ENCODE measurements at places on chromosomes 4 and X. TPM values are rescaled to one million over a fixed set of nuclear protein-coding genes. Genes with fewer than 3 reads are reported as not detected.

Gene SYNPO2
- 0.69 TPM for total RNA-seq

Gene CCNA2
- total RNA-seq: 118 TPM

Gene GAGE12J
- total RNA-seq: not detected

Gene BLTP1
- total RNA-seq: 16.5 TPM

Gene CPZ
- 13.2 TPM for total RNA-seq

Gene SPANXD
- total RNA-seq: 210 TPM

DNA sequence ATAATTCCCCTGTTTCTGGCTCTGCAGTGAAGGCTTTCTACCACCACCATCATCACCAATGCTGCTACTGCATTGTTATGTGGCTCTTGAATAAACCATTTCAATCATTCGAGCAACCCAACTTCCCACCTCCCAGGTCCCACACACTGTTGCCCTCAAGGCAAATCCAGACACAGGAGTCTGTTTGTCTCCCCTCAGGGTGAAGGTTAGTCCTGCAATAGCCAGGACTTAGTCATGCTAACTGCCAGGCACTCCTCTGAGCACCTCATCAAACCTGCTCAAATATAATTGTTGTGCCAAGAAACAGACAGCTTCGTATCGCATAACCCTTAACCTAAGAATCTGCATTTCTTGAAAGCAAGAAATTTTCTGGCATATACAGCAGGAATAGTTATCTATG is 213.2 kb downstream of the KDR start:
- peak; percentile 74 for DNase-seq

- no peak for DNase-seq
Observed at GRCh38 chr4:169617306-169617705, 3.1 kb upstream of the CLCN3 start.

GRCh38 chrX:154476821-154477220 is 2.3 kb downstream of the LAGE3 start:
- DNase-seq: no peak

- no peak for DNase-seq
Observed at GRCh38 chr4:163385466-163385865, 41.8 kb downstream of the NPY5R start.

GRCh38 chr4:59966758-59967157 is 1233.4 kb upstream of the ADGRL3 start:
- DNase-seq: no peak

DNA sequence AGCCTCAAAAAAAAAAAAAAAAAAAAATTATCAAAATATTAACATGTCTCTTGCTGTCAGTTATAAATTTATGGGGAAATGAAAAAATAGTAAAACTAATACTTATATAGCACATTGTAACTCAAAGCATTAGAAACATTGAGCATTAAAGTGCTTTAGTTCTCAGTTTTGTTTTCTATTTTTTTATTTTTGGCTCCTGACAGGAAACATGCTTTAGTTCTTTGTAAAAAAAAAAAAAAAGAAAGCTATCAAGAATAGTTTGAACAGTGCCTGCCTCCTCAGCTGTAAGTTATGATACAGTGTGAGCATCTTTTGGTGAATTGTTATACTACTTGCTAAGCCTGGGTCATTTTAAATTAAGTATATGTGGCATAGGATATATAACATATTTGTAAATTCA is 5.1 kb upstream of the CENPC start:
- no peak for DNase-seq

DNA sequence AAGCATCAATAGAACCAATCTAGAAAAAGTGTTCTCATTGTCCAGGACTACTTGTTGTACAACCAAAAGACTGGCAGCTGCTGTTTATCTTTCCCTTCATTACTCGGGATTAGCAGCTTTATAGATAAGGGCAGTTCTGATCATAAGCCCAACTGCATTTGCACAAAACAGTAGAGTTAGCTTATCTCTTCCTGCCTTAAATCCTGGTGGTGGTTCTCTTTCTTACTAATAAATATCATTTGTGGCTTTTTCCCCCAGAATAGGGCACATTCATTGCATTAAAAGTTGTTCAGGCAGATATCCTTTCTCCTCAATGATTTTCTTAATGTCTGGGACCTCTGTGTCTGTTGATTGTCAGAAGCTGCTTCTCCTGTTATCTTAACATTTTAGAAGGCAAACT is 20.2 kb upstream of the RRAGB start:
- no peak for DNase-seq

DNA sequence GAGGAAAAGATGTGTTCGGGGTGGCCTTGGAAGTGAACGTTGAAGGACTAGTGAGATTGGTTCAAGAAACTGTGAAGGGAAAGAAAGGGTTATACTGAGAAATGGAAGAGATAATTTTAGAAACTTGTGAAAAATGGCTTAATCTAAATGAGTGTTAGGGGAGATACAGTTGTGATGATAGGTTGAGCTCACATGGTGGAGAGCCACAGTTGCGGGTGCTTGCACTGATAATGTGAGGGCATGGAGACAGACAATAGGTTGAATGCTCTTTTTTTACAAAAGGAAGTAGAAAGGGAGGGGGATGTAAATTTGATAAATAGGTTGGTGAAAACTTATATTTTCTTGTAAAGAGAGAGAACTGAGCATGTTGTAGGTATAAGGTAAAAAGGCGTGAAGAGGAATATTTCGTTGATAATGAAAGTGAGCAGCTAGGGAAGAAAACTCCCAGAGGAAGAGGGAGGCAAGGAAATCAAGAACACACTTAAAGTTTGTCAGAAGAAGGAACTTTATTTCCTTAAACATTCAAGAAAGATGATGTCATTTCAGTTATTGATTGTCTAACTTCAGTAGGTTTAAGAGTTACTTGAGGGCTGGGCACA is 8.2 kb downstream of the AREG start:
- no peak for DNase-seq

DNA sequence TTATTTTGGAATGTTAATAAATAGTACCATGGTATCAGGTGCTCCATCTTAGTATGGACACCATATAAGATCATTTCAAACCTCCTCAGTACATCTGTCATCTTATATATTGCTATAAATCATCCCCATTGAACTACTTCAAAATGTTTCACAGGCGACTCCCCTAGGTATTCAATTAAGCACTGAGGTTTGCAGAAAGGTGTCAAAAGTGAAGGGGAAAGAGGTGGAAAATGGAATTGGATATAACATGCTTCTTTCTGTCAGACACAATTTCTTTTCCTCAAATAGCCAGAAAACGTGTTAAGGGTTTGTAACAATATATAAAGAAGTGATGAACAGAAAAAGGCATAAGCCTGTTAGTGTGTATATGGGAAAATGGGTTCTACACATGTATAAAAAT is 325.5 kb downstream of the GRID2 start:
- DNase-seq: no peak

DNA sequence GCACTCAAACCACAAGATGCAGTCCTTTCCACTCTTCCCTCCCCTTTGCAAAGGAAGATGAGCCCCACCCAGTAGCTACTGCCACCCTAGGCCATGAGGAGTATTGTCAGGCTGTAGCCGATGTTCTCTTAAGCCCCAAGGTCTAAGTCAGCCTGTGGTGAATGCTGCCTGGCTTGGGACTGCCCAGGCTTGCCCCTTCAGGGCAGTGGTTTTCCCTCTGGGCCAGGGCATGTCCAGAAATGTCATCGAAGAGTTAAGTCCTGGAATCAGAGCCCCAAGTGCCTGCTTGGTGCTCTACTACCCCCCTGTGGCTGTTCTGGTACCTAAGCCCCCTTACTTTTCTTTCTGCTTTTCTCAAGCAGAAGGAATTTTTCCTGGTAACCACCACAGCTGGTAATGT is 11.8 kb upstream of the PGK1 start:
- DNase-seq: peak; percentile 71

GRCh38 chr4:143260750-143261149 is 75.9 kb upstream of the GAB1 start:
- DNase-seq: no peak

DNA sequence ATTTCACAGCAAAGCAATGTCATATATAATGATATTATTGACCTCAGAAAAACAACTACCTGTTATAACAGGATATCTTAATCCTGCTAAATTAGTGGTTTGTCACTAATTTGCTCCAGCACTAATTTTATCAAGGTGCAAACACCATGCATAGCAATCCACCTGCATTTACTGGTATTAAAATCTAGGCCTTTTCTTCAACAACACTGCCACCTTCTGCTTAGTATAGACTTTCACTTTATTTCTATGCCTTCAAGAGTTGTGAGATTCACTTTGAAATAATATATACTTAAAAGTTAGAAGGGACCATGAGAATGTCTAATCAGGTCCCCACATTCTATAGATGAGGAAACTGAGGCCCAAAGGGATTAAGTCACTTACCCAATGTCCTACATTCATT is 82.1 kb upstream of the IQCM start:
- DNase-seq: peak; percentile 21

GRCh38 chr4:185535612-185536410 is 504 bp upstream of the PDLIM3 start:
- DNase-seq: no peak

- DNase-seq: no peak
Observed at GRCh38 chrX:122272011-122272410, 912.1 kb upstream of the GRIA3 start.

DNA sequence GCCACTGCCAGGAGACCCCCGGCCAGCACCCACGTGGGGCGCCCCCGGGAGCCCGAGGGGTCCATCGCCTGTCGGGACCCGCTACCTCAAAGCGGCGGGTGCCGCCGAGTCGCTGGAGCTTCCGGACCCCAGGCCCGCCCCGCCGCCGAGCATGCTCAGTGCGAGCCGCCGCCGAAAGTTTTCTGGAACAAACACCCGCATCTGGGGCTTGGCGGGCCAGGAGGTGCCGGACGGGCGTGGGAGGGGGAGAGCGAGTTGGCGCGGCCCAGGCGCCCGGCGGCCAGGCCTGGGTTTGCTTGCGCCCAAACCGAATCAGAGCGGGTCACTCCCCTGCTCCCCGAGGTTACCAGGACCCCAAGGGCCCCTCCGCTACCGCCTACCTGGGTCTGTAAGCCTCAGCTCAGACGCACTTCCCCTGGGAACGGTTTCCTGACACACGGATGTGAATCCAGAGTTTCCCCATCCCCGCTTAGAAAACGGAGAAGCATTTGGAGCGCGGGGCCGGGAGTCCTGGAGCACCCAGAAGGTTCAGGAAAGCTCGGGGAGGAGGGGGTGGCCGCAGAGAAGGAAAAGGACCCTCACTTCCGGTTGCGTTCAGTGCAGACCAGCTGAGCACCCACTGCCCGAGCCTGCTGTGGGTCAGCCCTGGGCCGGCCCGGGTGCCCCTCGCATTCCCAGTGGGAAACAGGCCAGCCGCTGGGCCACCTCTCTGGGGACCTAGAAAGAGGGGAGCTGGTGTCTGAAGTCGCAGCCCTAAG is at the start of gene EVC2:
Gene EVC2 (minus strand): TSS at position 111 of the 758 bp plus-strand sequence. CDS start 46 bp downstream, at position 65.
- DNase-seq: peak; percentile 35

GRCh38 chr4:87117732-87118075 is 102.7 kb downstream of the KLHL8 start:
- no peak for DNase-seq

DNA sequence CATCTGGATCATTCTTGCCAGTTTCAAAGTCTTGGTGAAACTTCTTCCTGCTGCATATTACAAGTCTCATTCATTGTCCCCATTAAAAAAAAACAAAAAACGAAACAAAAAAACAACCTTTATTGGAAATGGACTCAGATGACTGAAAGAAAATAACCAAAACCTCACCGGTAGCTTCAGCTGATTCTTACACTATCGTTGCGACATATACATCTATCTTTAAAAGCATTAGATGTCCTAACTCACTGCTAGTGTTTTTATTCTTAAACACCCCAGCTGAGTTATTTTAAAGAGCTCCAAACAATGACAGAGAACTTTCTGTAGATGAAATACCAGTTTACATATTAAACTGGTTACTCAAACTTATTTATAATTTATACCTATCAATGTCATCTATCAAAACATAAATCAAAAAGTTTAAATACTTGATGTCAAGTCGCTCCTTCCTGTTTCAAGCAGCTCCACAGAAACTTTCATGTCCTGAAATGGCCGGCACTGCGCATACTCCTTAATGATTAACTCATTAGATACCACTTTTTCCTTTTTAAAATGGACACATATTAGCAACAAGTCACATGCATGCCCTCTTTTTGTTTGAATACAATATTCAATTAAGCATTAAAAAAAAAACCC is 87.2 kb downstream of the HPRT1 start:
- DNase-seq: no peak

DNA sequence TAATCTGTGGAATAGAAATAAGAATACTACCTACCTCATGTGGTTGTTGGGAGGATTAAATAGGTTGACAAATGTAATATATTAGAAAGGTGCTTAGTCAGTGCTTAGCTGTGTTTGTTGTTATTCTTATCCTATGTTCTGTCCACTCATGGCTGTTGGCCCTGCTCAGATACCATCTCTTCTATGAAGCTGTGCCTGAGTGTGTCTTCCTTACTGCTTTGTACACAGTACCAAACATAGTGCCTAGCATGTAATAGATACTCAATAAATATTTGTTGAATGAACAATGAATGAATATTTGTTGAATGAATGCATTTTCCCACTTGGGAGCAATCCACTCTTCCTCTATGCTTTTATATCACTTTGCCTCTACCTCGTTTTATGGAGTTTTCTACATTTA is 57.2 kb downstream of the NHS start:
- DNase-seq: no peak
